ENCODE measurements at places on chromosomes 12 and 14. TPM values are rescaled to one million over a fixed set of nuclear protein-coding genes. Genes with fewer than 3 reads are reported as not detected.

ATL1 gene
- 10.5 TPM for total RNA-seq

CLECL1 gene
- total RNA-seq, result not detected

RD3L gene
- not detected for total RNA-seq

DNA sequence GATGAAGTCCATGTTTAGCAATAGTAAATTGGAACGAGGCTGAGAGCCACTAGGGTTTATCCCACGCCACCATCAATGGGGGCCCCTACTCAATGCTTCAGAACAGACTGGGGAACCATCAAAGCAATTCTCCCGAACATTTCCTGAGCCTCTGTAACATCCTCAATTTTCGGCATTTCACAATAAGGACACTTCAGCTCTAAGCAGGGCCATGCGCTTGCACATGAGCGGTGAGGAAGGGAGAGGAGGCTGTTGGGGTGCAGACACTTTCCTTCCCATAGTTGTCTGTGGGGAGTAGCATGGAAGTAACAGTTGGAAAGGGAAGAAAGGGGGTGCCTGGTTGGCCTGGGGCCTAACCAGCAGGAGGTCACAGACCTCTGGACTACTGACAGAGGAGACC lies 129.9 kb upstream of the PRMT8 start:
- peaks cover 34% of the 10 kb centered on the region for H3K27me3 ChIP-seq
- no peak overlapping the region for H3K4me3 ChIP-seq
- H3K27ac ChIP-seq, result no peak overlapping the region
- H3K36me3 ChIP-seq, result no peaks in the 10 kb centered on the region
- no peaks in the 10 kb centered on the region for H3K4me1 ChIP-seq

DNA sequence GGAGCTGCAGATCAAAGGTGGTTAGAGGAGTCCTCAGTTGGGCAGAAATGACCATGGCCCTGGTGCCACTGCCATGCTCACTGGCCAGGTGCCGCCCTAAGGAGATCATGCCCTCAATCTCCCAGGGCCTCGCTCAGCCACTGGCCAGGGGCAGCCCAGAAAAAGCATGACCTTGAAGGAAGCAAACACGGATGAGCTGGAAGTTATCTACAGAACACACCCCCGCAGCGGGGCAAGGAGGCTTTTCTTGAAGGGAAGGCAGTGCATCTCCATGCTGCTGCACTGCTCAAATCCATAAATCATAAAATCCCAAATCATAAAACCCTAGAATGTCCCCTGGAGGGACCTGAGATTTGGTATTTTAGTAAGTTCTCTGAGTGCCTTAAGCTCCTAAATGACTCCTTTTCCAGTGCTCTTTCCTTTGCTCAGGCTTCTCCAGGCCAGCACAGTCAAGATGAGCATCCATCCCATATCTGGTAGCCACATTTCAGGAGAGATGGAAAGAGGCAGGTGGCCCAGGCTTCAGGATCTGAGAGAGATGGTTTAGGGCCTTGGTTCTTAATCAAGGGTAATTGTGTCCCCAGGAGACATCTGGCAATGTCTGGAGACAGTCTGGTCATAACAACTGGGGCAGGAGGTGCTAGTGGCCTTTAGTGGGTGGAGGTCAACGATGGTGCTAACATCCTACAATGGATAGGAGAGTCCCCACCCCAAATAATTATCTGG lies 217.3 kb downstream of the RBM19 start:
- no peaks in the 10 kb centered on the region for H3K4me1 ChIP-seq
- no peaks in the 10 kb centered on the region for H3K36me3 ChIP-seq
- H3K4me3 ChIP-seq, result no peak overlapping the region

DACT1 gene
- total RNA-seq, result 26.9 TPM

GRCh38 chr12:109735825-109736551 lies 22.4 kb downstream of the FAM222A start:
- H3K36me3 ChIP-seq, result no peaks in the 10 kb centered on the region
- H3K27me3 ChIP-seq, result peaks cover 24% of the 10 kb centered on the region
- DNase-seq, result no peak
- H3K4me1 ChIP-seq, result no peaks in the 10 kb centered on the region

DIO2 gene
- 31.5 TPM for total RNA-seq

DNA sequence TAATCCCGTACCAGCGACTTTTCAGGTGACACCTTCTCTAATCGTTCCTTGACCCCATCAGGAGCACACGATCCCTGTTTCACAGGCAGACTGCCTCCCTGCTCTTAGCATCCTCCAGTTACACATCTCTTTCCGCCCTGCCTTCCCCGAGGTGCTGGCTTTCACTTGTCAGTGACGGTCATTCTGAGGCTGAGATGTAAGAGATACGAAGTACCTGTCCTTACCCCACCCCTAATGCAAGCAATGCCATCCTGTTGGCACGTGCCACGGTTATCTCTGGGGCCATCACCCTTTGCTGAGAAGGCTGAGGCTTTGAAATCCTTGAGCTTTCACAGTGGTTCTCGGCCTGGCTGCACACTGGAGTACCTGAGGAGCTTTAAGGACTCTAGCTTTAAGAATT lies 24.4 kb downstream of the B4GALNT3 start:
- H3K27me3 ChIP-seq, result peaks cover 27% of the 10 kb centered on the region
- no peak for DNase-seq
- no peaks in the 10 kb centered on the region for H3K36me3 ChIP-seq
- H3K27ac ChIP-seq, result no peak overlapping the region
- H3K4me3 ChIP-seq, result no peak overlapping the region

DNA sequence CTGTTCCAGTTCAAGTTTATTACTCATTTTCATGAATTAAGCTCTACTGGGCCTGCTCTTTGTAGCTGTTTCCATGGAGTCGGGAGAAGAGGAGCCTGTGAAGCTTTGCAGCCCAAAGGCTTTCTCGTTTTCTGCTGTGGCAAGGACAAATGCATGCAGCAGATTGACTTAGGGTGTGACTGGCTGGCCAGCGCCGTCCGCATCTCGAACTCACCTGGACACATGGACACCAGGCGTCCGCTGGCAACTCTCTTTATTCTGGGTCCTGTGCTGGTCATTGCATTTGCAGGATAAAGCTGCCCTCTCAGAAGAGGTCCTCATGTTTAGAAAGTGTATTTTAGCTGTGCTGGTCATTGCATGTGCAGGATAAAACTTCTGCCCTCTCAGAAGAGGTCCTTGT lies 350.4 kb downstream of the TMEM121 start:
- H3K27me3 ChIP-seq, result no peaks in the 10 kb centered on the region
- H3K4me3 ChIP-seq, result no peak overlapping the region
- no peaks in the 10 kb centered on the region for H3K4me1 ChIP-seq
- DNase-seq, result no peak
- no peaks in the 10 kb centered on the region for H3K36me3 ChIP-seq
- H3K27ac ChIP-seq, result no peak overlapping the region

Measured in GM23248 (cell line).